ENCODE measurements at places on chromosomes 4 and X.

DNA sequence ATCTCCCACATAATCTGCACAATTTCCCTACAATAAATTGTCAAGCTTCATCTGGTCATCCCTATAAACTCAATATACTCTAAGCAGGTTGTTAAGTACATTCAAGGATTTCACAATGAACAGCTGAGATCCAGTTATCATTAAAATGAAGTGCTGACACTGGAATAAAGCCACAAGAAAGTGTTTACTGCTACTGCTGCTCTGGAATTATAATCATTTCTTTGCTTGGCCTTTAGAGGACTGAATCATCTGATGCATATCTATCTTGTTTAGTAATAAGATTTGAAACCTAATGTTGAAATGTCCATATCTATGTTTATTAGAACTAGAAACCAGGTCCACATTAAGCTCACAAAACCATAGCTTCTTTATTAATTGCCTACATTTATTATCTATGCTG, 338.6 kb upstream of the ZFP42 start:
- no peak for DNase-seq

- no peak for DNase-seq
These were observed 417.7 kb upstream of the GALNT7 start for GRCh38 chr4:172750910-172751309.

- DNase-seq, result no peak
These were observed 586.5 kb upstream of the FTHL17 start for GRCh38 chrX:31658360-31658759.

GRCh38 chr4:118354913-118355312, 2.1 kb upstream of the PRSS12 start:
- no peak for DNase-seq

DNA sequence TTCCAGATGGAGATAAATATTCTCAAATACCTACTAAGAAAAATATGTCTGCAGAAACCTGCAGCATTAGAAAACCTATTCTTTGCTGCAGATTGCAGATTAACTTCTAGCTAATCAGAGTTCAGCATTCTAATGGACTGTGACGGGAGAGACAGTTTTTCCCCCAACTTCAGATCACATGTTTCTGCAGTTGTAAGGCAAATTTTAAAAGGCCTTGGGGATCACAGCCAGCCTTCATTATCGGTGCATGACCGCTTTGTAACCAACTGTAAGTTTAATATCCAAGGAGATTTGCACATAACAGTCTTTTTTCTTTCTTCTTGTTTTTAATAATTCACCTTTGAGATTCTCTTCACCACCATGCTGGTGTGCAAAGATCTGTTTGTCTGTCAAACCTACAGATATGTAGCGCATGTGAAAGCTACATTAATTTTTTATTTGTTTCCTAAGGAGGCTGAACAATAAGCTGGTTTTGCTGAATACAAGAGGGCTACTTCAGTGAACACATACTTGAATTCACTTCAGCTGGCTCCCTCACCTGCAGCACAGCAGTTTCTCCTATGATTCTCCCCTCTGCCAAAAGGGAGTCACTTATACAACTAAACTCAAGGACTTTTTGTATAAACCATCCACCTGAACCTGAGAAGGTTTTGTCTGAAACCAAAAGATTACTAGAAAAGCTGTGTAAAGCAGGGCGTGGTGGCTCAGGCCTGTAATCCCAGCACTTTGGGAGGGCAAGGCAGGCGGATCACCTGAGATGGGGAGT, 488.5 kb downstream of the RPA4 start:
- DNase-seq, result no peak

- DNase-seq, result no peak
These were observed 13.3 kb downstream of the LRPAP1 start for GRCh38 chr4:3518941-3519340.

GRCh38 chrX:71556036-71556435, 22.2 kb upstream of the GCNA start:
- no peak for DNase-seq

DNA sequence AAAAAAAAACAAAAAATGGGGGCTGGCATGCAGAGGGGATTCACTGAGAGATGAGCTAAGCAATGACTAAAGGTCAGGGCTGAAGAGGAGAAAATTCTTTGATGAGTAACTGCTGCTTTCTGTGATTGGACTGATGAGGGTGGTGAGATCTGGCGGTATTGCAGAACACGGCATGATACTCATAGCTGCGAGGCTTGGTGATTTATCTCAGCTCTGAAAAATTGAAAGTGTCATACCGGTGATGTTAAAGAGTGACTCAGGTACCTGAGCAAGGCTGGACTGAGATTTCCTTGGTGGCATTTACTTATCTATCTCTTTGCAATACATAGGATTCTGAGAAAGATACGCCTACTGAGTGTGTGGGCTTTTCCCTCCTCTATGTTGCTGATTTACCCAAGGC, 204.1 kb upstream of the DDX53 start:
- DNase-seq, result no peak

DNA sequence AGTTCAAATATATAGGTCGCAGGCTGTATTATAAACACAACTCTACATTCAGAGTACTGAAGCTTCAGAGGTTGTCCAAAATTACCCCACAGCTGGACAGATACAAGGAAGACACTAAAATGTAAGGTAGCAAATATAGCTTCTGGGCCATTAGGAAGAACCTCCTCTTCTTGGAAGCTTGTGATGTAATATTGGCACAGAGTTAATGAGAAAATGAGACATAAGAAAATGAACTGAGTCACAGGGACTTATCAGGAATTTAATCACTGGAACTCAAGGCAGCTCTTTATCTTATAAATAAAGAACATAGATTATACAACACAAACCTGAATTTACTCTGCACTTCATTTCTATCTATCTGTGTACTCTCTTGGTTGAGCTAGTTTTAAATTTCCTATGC, 344.7 kb downstream of the PCDH10 start:
- DNase-seq, result no peak

All from stimulated activated CD8-positive, alpha-beta memory T cell treated with anti-CD3 and anti-CD28 coated beads, Interleukin-4, amount 100 ng/mL, for 4 hours (primary cell).